ENCODE measurements at places on chromosomes 2 and 18.

DNA sequence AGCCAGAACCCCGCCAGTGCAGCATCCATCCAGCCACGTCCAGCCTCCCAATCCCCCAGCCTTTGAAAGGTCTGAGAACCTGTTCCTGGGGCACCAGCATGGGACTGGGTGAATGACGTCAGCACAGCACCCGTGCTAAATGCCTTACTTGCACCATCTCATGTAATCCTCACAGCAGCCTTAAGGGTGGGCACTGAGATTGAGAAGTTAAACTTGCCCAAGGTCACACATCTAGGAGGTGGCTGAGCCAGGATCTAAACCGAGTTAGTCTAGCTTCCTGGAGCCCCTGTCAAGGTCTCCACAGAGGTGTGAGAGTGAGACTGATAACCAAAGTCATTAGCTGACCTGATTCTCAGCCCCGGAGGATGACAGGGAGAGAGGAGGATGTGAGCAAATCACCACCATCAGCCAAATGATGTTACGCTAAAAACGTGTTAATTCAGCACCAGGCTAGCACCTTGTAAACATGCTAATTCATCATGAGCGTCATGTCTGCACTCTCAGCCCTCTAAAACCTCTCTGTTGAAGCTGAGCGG is 4.6 kb downstream of the CD8A start:
- DNase-seq, result no peak

- no peak for DNase-seq
Observed at GRCh38 chr2:45191976-45192375, 182.7 kb upstream of the SIX2 start.

GRCh38 chr2:65495251-65495877 is 63.0 kb upstream of the SPRED2 start:
- DNase-seq, result no peak

DNA sequence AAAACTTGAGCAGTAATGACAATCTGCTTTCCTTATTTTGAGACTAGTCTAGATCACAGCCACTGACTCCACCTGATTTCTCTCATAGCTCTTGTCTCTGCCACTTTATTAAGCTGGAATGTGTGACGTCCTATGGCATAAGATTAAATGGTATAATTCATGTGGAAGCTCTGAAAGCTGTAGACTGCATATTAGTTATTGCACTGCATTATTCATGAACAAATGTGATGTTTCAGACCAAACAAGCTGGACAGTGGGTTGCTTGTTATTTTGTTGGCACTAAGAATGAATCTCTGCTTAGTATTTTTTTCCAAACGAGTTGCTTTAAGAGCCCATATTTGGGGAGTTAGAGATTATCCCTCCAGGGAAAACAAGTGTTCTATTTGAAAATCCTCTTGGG is 1218.5 kb downstream of the SUCLG1 start:
- no peak for DNase-seq

- no peak for DNase-seq
Observed at GRCh38 chr2:139079311-139079710, 299.1 kb upstream of the NXPH2 start.

DNA sequence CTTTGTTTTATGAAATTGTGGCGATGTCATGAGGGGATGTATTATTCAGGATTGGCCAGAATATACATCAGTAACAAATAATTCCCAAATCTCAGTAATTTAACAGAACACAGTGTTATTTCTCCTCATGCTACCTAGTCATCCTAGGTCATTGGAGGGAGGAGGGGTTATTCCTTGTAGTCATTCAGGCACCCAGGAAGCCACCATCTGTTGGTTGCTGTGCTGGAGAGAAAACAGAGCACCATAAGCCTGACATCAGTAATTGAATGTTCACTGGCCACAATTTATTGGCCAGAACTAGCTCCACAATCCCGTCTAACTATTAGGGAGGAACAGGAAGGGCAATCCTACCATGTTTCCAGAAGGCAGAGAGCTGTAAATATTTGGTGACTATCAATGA is 303.5 kb upstream of the CELF4 start:
- DNase-seq, result no peak

- no peak for DNase-seq
Observed at GRCh38 chr2:174636987-174637386, 39.4 kb upstream of the WIPF1 start.

DNA sequence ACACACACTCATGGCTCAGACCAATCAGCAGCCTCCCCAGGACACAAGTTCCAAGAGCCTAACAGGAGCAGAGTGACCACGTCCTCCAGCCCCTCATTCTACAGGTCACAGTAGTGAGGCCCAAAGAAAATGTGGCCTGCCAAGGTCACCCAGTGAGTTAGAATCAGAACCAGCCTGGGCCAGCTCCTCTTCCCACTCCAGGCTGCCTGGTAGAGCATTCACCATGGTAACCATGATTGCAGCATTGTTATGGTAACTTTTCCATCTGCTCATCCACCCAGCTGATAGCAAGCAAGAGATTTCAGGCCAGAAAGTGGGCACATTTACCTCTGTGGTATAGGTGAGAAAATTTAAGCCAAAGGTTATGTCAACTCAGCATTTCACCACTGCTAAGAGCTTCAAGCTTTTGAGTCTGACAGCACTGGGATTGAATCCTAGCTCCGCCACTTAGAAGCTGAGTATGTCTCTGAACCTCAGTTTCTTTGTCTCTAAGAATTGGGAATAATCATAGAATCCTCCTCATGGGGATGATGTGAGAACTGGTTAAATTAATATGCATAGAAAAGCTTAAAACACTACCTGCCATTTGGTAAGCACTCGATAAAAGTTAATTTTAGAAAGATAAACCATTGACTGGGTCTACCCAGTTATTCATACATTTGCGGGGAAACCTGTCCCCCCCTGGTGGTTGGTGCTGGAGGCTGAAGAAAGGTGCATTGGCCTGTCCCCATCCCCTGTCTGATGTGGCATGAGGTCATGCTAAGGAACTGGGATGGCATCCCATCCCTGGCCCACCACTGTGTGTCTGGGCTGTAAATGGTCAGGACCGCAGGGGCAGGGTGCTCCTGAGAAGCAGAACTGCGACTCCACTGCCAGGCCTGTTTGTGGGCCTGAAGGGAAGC is 181.5 kb downstream of the KLHL29 start:
- peak; percentile 25 for DNase-seq

- no peak for DNase-seq
Observed at GRCh38 chr2:42648796-42649195, 80.4 kb downstream of the MTA3 start.

DNA sequence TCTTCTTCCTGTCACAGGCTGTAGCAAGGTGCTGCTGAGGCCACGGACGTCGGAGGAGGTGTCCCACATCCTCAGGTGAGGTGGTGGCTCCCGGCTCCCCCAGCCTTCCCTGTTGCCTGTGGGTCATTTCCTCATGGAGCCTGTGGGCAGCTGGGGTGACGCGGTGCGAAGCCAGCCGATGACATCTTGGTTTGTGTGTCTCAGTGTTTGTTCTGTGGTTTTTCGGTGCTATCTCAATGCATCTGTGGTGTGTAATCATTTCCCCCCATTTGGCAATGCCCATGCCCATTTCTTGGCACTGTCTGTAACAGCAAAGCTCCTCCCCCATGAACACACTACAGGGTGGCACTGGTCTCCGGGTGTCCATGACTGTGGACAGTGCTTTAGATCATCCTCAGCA is 6.6 kb downstream of the D2HGDH start:
- no peak for DNase-seq

DNA sequence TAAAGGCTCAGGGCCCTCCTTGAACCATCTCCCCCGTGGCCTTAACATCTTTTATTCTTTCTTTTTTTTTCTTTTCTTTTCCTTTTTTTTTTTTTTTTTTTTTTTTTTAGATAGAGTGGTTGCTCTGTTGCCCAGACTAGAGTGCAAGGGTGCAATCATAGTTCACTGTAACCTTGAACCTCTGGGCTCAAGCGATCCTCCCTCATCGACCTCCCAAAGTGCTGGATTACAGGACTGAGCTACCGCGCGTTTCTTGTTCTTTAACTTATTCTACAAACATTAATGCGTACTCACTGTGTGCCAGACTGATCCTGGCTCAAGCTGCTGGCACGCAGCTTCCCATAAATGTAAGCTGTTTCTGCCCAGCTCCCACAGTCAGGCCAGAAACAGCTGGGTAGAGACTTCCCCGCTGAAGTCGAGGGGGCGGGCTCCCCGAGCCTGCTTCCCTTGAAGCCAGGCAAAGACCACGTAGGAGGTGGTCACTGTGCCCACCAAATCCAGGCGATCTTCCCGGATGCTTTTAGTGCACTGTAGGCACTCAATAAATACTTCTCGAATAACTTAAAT is 29.2 kb upstream of the ATP6V1B1 start:
- DNase-seq, result no peak

DNA sequence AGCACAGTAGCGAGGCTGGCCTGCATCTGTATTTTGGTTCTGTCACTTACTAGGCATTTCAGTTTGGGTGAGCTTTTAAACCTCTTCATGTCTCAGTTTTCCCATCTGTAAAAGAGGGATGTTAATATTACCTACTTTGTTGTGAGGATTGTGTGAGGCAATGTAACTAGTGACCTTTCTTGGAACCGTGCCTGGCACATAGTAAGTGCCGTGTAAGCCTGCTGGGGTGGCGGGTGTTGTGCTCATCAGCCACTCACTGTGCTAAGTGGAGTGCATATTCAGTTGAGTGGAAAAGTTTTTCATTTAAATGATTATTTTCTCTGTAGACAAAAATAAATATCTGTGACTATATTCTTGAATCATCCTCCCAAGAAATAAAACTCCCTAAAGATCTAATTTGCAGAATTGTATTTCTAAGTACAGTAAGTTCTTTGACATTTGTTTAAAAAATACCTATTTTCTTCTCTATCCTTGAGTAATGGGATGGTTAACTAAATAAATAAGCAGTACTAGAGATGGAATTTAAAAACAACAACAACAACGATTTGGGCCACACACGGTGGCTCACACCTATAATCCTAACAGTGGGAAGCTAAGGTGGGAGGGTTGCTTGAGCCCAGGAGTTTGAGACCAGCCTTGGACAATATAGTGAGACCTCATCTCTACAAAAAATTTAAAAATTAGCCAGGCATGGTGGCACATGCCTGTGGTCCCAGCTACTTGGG is 56.7 kb downstream of the MALT1 start:
- DNase-seq, result no peak

DNA sequence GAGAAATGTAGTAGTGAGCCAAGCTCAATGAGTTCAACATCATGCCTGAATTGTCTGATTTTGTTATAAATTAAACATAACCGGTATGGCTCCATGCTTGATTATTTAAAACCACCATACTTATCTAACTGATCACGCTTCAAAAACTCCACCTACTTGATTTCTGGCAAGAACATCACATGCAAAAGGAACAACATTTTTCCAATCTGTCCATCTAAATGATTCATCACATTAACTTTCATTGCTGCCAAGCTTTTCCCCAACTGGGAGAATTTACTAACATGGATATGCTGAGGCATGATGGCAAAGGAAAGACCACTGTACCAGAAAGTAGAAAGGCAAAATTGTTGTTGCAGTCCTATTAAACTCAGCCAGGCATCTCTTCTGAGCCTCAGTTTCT is 286.8 kb downstream of the TRIB2 start:
- DNase-seq, result no peak

- no peak for DNase-seq
Observed at GRCh38 chr2:85710687-85711577, 16.8 kb downstream of the GNLY start.

DNA sequence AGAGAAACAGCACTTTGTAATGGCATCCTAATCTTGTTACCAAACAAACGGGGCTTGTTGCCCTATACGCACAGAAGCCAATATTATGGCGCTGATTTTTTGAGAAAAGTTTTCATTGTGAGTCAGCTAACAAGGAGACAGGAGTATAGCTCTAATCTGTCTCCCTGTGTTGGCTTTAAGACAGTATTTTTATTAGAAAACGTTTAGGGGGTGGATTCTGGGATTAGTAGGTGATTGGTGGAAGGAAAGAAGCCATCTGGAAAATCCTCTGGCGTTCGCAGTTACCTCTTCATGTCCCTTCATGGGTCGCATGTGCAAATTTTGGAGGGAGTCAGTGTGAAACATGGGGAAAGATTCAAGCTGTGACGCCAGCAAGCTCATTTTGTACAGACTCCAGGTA is 698 bp upstream of the TMEM237 start:
- DNase-seq, result peak; percentile 19

GRCh38 chr2:8249769-8250168 is 432.1 kb upstream of the ID2 start:
- no peak for DNase-seq

GRCh38 chr2:231200805-231201474 is 2.5 kb downstream of the ARMC9 start:
- DNase-seq, result peak; percentile 34

GRCh38 chr2:28952836-28953211 is 28.3 kb upstream of the TOGARAM2 start:
- DNase-seq, result no peak

GRCh38 chr2:27710640-27711430 is 47.1 kb downstream of the SLC4A1AP start:
- no peak for DNase-seq

GRCh38 chr2:25374827-25375226 is 33.1 kb upstream of the DNMT3A start:
- no peak for DNase-seq

DNA sequence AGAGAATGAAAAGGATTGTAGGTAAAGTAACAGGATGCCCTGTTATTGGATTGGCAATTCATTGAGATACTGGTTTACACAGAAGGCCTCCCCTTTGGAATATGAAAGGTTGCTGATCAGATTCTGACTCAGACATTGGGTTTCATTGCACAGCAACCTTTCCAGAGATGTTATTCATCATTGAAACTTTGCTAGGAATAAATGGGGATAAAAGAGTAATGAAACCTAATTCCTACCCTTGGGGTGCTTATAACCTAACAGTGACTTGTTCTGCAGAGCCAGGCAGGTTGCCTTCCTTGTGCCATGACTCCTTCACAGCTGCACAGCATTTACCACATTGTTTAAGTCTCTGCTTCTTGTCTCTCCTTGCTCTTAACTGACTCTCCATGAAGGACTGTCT is 5.0 kb downstream of the NAB1 start:
- DNase-seq, result no peak

- no peak for DNase-seq
Observed at GRCh38 chr2:128366713-128367511, 48.2 kb upstream of the HS6ST1 start.

DNA sequence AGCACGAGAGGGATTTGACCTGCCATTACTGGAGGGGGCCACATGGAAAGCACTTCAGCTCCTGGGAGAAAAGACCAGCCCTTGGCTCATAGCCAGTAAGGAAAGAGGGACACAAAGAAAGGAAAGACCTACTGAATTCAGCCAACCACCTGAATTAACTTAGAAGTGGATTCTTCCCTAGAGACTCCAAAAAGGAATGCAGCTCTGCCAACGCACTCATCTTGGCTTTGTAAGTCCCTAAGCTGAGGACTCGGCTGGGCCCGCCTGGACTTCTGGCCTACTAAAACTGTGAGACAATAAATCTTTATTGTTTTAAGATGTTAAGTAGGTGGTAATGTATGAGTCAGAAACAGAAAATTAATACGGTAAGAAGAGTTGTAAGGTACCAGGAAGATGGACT is 11.5 kb downstream of the ATF2 start:
- DNase-seq, result no peak

- no peak for DNase-seq
Observed at GRCh38 chr2:101690547-101691152, 6.9 kb upstream of the MAP4K4 start.

DNA sequence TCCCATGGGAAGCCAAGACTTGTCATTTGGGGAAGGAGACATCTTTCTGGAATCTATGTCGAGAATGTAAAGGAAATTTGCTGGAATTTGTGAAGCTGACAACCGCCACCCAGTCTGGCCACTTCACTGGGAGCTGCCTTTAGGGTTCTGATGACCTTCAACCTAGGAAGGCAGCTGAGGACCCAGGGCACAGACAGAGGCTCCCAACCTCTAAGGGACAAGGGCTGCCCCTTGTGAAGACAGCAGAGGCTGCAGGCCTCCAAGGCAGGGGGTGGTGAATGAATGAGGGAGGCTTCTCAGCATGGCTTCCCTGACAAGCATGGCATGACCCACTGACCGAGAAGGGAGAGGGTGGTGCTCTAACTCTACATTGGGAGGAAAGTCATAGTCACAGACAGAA is 128.9 kb upstream of the ASB18 start:
- no peak for DNase-seq
